ENCODE measurements at places on chromosomes 6 and 20.

- no peak for DNase-seq
These were observed 130.7 kb downstream of the UTRN start for GRCh38 chr6:144415835-144416237.

DNA sequence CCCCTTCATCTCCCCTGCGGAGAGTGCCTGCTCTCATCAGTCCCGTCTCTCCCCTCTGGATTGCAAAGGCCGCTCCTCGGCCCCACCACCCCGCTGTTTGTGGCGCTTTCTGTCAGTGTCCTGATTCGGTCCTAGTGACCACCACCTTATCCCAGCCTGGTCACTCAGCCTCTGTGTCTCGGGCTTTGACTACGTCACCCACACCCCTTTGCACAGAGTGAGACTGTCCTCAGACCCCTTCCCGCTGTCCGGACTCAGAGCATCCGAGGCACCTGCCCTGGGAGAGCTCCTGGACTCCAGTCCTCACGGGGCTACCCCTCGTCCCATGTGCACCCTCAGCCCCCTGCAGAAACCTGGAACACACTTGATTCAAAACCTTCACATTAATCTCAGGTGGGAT, 380.2 kb downstream of the TAF4 start:
- no peak for DNase-seq

- DNase-seq = no peak
These were observed 50.0 kb downstream of the MDN1 start for GRCh38 chr6:89769572-89769971.

DNA sequence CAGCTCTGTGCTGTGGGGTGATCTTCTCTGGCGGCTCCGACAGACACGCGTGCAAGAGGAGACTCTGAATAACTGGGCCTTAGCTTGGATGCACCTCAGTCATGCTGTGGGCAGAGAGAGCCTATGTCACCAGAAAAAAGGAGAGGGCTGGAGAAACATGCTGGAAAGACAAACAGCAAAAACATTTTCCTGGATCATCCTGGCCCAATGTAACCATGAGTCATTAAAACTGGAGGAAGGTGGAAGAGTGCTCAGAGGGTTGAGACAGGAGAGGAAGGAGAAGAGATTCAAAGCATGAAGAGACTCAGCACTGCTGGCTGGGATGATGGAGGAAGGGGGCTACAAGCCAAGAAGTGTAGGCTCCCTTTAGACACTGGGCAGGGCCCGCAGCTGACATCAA, 292.0 kb downstream of the CDH26 start:
- no peak for DNase-seq

GRCh38 chr6:163324688-163325389, 89.7 kb upstream of the QKI start:
- no peak for DNase-seq

DNA sequence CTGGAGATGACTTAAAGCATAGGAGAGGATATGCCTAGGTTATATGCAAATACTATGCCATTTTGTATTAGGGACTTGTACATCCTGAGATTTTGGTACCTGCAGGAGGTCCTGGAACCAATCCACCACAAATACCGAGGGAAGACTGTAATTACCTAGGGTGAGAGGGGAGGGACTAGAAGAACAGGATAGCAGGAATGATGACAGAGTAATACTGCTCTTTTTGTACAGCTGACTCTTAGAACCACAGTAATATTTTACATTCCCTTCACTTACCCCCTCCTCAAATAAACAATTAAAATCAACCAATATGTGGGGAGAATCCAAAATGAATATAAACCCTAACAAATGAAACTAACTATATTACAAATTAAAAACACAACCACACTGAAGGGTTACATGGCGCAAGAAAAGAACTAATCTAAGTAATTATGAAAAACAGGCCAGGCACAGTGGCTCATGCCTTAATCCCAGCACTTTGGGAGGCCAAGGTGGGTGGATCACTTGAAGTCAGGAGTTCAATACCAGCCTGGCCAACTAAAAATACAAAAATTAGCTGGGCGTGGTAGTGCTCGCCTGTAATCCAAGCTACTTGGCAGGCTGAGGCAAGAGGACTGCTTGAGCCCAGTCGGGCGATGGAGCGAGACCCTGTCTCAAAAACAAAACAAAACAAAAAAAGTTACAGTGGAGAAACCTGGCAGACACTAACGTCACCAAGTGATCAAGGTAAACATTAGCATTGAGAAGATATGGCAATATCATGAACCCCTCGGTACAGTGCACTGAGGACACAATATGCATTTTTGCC, 37.1 kb downstream of the MAP1LC3A start:
- no peak for DNase-seq

GRCh38 chr6:12328701-12329100, 38.5 kb downstream of the EDN1 start:
- no peak for DNase-seq

DNA sequence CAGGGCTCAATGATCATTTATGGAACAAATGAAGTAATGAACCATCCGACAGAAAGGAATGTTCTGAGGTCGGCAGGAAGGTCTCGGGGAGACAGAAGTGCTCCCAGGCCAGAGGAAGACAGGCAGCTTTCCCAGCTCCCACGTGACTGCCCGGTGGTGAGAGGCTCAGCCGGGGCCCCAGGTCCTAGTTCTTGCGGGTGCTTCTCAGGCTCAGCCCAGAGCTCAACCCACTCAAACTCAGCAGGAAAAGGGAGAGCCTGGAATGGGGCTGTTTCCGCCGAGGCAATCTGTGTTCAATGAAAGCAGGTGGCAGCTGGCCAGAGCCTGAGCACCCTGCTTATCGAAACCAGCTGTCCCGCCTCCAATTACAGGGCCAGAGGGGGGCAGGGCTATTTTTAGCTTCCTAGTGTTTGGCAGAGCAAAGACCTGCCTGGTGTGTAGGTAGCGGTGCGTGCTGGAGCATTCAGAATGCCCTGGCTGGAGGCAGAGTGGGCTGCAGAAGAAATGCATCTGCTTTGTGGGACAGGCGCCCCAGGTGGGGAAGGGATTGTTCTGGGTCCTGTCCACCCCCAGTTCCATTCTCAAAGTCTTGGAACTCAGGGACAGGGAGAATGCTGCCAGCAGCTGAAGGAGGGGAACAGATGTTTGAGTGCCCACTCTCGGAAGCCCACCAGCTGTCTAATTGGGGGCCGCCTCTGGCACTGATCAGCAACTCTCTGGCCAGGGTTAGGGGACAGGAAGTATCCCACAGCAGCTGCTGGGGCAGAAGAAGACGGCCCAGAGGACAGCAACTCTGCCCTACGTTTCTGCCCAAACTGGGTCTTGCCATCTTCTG, 145.1 kb downstream of the PREX1 start:
- peak; percentile 99 for DNase-seq

GRCh38 chr20:63500902-63501817, 2.3 kb upstream of the EEF1A2 start:
- DNase-seq = no peak

All from NCI-H82 (cell line).